Non-pigmented ciliary epithelial cell (primary cell): ENCODE measurements at places on chromosomes 5 and 9.

GRCh38 chr9:94894094-94894699 lies 167.7 kb downstream of the AOPEP start:
- DNase-seq = no peak

- DNase-seq = no peak
Observed at GRCh38 chr9:14750821-14751220, 28.3 kb upstream of the CER1 start.

DNA sequence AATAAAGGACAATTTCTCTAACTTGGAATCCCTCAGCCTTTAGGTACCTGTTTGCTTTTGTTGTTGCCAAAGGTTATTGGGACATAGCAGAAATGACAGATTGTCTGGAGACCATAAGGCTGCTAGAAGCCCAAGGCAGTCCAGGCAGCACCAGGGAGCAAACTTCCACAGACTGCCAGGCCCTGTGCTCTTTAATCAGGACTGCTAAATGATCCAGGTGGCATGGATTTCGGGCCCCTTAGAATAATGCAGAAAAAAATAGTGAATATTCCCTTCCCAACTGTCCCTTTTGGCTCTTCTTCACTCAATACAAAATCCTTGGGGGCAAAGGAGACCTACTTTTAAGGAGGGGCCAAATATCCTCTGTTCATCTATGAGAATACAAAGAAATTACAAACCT lies 73.9 kb downstream of the GABRA1 start:
- no peak for DNase-seq

DNA sequence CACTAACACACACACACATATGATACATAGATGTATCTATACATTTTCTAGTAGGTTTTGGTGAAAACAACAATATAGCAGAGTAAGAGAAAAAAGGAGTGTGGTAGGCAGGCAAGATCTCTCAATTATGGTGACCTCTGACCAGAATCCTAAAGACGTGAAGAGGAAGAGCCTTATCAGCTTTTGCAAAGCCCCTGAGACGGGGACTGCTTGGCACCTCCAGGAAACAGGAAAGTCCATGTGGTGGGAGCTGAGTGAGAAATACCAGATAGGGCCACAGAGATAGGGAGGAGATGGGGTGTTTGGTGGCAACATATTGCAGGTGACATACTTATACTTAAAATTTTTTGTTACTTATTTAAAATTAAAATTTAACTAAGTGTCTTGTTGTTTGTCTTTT lies 39.9 kb upstream of the CTXN3 start:
- no peak for DNase-seq
